Kidney (tissue), 22 donors: ENCODE measurements at places on chromosomes 16 and 17.

- H3K4me1 ChIP-seq: no peaks in the 10 kb centered on the region
- H3K4me3 ChIP-seq: no peak overlapping the region
- DNase-seq: no peak
- no peaks in the 10 kb centered on the region for H3K36me3 ChIP-seq
- no peaks in the 10 kb centered on the region for H3K27me3 ChIP-seq
These were observed 69.1 kb upstream of the GSE1 start for GRCh38 chr16:85544016-85544415.

- no peak overlapping the region for H3K4me3 ChIP-seq
- no peak for DNase-seq
- H3K27ac ChIP-seq: no peak overlapping the region
- no peaks in the 10 kb centered on the region for H3K4me1 ChIP-seq
- no peaks in the 10 kb centered on the region for H3K36me3 ChIP-seq
- no peaks in the 10 kb centered on the region for H3K27me3 ChIP-seq
These were observed 28.8 kb downstream of the TBC1D3B start for GRCh38 chr17:36147601-36148000.

DNA sequence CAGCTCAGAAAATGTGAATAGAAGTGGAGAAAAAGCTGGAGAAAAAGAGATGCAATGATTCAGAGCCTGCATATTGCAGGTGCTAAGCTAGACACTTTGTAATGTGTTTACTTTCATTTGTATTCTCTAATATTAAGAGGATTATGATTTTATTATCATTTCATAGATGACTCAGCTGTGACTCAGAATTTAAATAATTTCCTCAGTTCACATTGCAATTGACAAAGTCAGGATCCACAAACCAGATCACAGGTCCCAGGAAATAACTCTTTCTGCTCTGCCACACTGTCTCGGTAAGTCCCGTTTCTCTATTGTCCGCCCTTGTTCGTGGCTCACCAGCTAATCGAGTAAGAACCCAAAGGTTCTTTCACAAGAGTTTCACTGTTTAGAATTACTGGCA is 235.4 kb upstream of the MON1B start:
- no peaks in the 10 kb centered on the region for H3K36me3 ChIP-seq
- no peaks in the 10 kb centered on the region for H3K27me3 ChIP-seq
- H3K27ac ChIP-seq: no peak overlapping the region
- H3K4me3 ChIP-seq: no peak overlapping the region

- no peaks in the 10 kb centered on the region for H3K36me3 ChIP-seq
- H3K4me1 ChIP-seq: peaks cover 26% of the 10 kb centered on the region
- no peaks in the 10 kb centered on the region for H3K27me3 ChIP-seq
- no peak overlapping the region for H3K27ac ChIP-seq
These were observed 119.7 kb downstream of the RAB11FIP4 start for GRCh38 chr17:31511195-31511578.

GRCh38 chr16:73526011-73526804 is 478.3 kb upstream of the ZFHX3 start:
- H3K36me3 ChIP-seq: no peaks in the 10 kb centered on the region
- H3K27me3 ChIP-seq: no peaks in the 10 kb centered on the region
- no peaks in the 10 kb centered on the region for H3K4me1 ChIP-seq
- DNase-seq: no peak
- no peak overlapping the region for H3K4me3 ChIP-seq

GRCh38 chr16:74309789-74310781 is 13.5 kb downstream of the PSMD7 start:
- no peak overlapping the region for H3K27ac ChIP-seq
- DNase-seq: no peak
- no peaks in the 10 kb centered on the region for H3K27me3 ChIP-seq

DNA sequence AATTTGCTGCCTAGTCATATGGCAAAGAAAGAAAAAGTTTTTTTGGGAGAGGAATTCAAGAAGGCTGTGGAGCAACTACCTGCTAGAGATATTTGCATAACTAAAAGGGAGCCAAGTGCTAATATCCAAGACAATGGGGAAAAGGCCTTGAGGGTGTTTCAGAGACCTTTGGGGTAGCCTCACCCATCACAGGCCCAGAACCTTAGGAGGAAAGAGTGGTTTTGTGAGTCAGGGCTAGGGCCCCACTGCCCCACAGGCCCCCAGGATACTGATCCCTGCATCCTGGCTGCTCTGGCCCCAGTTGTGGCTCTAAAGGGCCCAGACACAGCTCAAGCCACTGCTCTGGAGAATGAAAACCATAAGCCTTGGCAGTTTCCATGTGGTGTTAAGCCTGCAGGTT is 41.9 kb upstream of the SDK2 start:
- DNase-seq: no peak
- no peaks in the 10 kb centered on the region for H3K36me3 ChIP-seq
- H3K27ac ChIP-seq: no peak overlapping the region
- no peaks in the 10 kb centered on the region for H3K27me3 ChIP-seq
- no peaks in the 10 kb centered on the region for H3K4me1 ChIP-seq

DNA sequence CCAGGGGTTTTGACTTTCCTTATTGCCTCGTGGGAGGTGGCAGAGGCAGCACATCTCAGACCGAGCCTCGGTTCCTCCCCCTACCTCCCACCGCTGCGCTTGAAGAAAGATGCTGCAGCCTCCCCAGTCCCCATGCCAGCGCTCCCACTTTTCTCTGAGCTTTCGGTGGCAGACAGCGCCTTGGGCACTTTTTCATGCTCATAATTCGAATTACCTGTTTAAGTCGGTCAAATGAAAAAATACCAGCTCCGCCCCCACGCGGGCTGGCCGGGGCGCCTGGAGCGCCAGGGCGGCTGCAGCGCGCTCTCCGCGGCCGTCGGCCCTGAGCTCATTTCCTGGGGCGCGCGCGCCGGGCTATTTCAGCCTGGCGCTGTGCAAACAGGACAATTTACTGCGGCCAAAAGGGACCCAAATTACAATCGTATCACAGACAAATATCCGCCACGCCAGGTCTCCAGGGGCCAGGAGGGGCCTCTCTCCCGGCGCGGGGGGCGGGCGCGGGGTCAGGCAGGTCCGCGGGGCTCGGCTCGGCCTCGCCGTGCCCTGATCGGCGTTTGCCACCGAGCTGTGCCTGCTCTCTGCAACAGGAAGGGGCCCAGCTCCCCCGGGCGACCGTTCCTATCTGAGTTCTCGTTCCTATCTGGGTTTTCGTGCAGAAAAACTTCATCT is 45.0 kb downstream of the SOST start:
- peak overlapping the region; percentile 65 for H3K27ac ChIP-seq
- H3K4me1 ChIP-seq: peaks cover 8% of the 10 kb centered on the region
- H3K4me3 ChIP-seq: no peak overlapping the region
- no peaks in the 10 kb centered on the region for H3K36me3 ChIP-seq
- peak; percentile 41 for DNase-seq

- no peaks in the 10 kb centered on the region for H3K36me3 ChIP-seq
- H3K4me3 ChIP-seq: no peak overlapping the region
- H3K4me1 ChIP-seq: peaks cover 3% of the 10 kb centered on the region
- DNase-seq: no peak
- H3K27me3 ChIP-seq: peaks cover 4% of the 10 kb centered on the region
These were observed 3.8 kb downstream of the CFAP97D1 start for GRCh38 chr17:43784068-43784467.

DNA sequence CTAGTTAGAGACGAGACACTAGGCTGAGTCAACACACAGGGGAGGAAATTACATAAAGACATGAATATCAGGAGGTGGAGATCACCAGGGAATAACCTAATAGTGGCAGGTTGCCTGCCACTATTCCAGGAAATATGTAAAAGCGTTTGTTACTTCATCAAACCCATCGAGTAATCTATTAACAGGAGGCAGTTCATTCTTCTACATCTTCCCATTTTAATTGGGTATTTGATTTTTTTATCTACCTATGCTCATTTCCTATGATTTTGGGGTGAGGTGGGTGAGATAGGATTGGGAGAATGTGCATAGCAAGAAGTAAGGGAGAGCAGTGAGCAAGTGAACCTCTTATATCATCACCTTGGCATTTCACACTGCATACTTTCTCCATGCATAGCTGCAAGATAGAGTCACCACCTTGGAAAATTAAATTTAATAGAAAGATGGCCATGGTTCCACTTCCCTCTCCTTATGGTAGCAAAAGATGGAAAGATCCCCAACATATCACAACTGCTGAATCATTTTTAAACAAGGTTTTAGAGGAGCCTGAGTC is 312.2 kb downstream of the TMEM114 start:
- H3K4me1 ChIP-seq: no peaks in the 10 kb centered on the region
- DNase-seq: no peak
- no peaks in the 10 kb centered on the region for H3K27me3 ChIP-seq
- no peak overlapping the region for H3K4me3 ChIP-seq

DNA sequence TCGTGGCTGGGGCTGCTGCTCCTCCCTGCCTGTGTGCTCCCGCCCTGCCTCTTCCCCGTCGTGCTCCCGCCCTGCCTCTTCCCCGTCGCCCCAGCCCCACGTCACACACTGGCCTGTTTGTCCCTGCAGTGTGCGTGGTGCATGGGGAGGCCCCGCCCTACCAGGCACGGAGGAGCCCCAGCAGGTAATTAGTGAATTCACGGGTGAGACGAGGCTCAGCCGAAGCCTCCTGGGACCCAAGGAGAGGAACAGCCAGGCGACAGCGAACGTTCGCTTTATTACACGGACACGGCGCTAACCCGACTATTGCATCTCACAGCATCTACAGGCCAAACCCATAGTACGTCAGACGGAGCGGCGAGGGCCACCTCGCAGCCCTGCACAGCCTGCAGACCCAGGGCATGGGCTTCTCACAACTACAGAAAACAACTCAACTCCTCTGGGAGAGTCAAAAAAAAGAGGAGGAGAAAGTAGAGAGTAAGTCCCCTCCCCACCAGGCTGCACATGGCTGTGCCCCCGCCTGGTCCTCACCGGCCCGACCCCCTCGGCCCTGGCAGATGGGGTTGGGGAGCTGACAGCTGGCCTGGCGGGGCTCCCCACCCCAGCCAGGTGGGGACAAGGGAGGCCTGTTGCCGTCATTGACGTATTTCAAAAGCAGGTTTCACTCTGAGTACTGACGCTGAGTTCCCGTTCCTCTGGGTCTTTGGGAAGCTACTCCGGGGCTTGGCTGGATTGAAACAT is 4.3 kb upstream of the PABPN1L start:
- H3K27ac ChIP-seq: no peak overlapping the region
- H3K4me3 ChIP-seq: no peak overlapping the region
- no peak for DNase-seq
- H3K27me3 ChIP-seq: no peaks in the 10 kb centered on the region

DNA sequence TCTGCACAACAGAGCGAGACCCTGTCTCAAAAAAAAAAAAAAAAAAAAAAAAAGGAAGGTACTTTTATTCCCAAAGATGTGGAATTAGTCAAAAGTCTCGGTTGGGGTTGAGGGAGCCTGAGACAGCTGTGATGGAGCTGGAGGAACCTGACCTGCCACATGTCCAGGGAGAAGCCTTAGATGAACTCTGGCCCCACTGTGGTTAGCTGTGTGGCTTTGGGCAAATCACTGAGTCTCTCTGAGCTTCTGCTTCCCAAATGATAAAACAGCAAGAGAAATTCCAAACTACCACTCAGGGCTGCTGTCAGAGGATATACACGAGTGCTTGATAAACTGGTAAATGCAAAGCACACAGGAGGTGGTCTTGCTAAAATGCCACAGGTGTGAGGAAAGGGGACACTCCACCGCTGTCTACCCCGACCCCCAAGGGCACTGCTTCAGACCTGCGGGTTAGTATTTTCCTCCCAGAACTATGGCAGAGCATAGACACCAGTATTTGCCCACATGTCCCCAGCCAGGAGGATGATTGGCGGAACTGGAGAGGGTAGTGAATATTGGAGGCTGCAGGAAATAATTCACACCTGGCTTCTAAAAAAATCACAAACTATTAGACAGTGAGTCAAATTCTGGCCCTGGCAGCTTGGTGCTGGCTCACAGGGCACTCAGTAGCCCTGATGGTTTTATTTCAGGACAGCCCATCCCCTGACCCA is 14.7 kb downstream of the DRC3 start:
- H3K4me3 ChIP-seq: no peak overlapping the region
- DNase-seq: no peak
- H3K4me1 ChIP-seq: no peaks in the 10 kb centered on the region
- H3K27me3 ChIP-seq: no peaks in the 10 kb centered on the region

- no peaks in the 10 kb centered on the region for H3K36me3 ChIP-seq
- no peaks in the 10 kb centered on the region for H3K27me3 ChIP-seq
- peaks cover 19% of the 10 kb centered on the region for H3K4me1 ChIP-seq
- H3K4me3 ChIP-seq: no peak overlapping the region
These were observed 6.3 kb upstream of the ITGA3 start for GRCh38 chr17:50049636-50050035.

- H3K27me3 ChIP-seq: no peaks in the 10 kb centered on the region
- no peak overlapping the region for H3K27ac ChIP-seq
- no peak for DNase-seq
- no peaks in the 10 kb centered on the region for H3K4me1 ChIP-seq
- H3K4me3 ChIP-seq: no peak overlapping the region
These were observed 13.1 kb upstream of the TRAP1 start for GRCh38 chr16:3730161-3731125.

DNA sequence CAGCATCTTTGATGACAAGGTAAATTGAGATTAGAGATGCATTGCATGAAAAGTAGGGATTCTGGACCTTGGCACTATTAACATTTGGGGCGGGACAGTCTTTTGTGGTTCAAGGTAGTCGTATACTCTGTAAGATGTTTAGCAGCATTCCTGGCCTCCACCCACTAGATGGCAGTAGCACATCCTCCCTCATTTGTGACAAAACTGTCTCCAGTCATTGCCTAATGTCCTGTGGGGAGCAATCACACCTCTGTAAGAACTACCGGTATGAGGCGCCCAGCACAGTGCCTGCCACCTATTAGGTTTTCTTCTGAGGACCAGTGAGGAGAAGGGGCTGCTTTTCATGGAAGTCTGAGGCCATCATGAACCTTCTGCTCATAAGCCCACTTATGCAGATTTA is 180.8 kb downstream of the RBFOX1 start:
- H3K36me3 ChIP-seq: no peaks in the 10 kb centered on the region
- no peaks in the 10 kb centered on the region for H3K27me3 ChIP-seq
- no peak overlapping the region for H3K27ac ChIP-seq

DNA sequence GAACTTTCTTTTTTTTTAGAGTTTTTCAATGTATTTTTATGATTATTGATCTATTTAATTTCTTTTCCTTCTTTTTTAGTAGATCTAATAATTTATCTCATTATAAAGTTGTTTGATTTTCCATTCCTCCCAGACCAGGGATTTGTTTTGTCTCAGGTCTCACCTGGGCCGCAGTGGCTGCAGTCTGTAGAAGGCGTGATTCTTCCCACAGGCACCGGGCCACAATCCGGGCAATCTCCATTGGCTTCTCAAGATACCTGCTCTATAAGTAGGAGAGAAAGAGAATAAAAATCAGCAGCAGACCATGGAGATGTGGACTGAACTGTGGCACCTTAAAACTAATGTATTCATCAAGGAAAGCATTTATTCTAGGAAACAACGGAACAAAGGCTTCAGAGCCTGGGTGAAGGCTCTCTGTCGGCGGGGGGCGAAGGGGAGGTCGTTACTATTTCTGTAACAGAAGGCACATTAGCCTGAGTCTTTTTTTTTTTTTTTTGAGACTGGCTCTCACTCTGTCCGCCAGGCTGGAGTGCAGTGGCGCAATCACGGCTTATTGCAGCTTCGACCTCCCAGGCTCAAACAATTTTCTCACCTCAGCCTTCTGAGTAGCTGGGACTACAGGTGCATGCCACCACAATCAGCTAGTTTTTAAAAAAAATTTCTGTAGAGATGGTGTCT is 42.7 kb downstream of the STAT3 start:
- no peak for DNase-seq
- no peaks in the 10 kb centered on the region for H3K27me3 ChIP-seq
- no peak overlapping the region for H3K4me3 ChIP-seq
- peaks cover 2% of the 10 kb centered on the region for H3K36me3 ChIP-seq
- no peak overlapping the region for H3K27ac ChIP-seq
